NCI-H510A (cell line): ENCODE measurements at places on chromosomes 4 and X.

- DNase-seq: no peak
Measured at GRCh38 chr4:154642373-154643009, 30.0 kb upstream of the FGG start.

DNA sequence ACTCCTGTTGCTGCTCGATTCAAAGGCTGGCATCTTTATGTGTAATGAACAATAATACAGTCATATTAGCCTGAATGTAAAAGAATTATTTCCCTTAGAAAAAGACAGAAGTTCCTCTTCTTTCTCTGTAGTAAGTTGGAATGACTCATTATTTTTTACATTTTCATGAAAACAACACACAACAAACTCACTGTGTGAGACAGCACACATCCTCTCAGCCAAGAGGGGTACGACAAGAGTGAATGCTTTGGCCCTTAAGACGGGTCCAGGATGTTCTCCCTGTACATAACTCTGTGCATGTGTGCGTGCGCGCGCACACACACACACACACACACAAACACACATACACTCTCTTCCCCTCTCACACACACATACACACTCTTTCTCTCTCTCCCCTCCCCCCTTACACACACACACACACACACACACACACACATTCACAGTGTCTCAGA lies 72.8 kb downstream of the MANBA start:
- DNase-seq: no peak

GRCh38 chr4:38509551-38509950 lies 154.4 kb upstream of the KLF3 start:
- no peak for DNase-seq

GRCh38 chrX:15820106-15821073 lies 30.1 kb downstream of the ZRSR2 start:
- DNase-seq: no peak

DNA sequence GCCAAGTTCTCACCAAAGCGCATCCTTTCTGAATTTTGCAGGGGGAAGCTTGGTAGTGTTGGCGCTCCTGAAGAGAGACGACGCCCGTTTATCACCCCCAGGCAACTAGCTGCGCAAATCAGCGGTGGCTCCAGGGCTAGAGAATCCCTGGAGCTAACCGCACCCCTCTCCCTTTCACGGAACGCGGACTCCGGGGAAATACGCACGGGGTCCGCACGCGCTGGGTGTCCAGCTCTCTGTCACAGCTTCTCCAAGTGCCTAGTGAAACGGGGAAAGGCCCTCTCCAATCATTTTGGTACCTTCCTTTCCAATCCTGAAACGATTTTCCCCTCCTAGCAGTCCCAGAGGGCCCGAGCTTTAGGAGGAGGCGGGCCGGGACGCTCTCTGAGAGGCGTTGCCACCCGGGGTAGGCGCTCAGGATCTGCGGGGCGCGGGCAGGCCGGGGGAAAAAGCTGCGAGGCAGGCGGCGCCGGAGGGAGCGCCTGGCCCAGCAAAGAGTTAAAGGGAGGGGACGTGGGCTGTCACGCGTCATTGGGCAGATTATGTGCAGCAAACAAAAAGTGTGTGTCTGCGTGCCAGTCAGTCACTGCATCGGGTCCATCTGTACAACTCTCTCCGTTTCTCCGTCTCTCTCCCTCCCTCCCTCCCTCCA lies at the start of gene PRDM8:
Gene PRDM8, plus strand, starts transcription at position 582 of the 652 bp plus-strand sequence. CDS start 2,578 bp downstream, outside the sequence.
- DNase-seq: no peak

DNA sequence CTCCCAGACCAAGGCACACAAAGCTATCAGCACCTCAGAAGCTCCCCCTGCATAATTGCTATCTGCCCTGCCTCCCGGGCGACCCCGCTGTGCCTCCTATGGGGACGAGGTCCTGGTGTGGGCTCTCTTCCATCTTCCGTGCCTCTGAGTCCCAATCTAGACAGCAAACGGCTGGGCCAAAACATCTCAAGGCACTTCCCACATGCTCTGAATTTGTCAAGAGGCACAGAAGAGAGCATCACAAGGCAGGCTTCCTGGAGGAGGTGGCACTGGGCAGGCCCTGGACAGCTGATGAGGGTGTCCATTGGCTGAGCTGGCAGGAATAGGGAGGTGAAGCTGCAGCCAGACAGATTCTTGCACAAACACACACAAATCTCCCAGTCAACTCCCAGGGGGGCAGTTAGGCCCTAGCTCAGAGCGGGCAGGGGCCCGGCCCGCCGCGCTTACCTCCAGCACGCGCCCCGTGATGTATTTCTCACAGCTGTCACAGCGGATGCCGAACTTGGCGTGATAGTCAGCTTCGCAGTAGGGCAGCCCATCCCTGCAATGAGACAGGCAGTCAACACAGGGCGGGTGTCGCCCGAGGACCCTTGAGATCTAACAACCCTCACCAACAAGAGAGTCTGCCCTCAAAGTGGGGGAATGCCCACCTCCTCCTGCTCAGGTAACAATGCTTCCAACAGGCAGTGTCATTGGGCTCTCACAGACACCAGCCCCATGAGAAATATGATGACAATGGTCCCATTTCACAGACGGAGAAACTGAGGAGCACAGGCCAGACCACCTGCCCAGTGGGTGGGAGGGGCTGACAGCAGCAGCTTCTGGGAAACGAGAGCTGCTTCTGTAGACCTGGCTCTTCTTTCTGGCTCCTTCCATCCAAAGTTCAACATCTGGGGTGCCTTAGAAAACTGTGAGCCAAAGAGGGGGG lies 81.2 kb downstream of the ABLIM2 start:
- no peak for DNase-seq

DNA sequence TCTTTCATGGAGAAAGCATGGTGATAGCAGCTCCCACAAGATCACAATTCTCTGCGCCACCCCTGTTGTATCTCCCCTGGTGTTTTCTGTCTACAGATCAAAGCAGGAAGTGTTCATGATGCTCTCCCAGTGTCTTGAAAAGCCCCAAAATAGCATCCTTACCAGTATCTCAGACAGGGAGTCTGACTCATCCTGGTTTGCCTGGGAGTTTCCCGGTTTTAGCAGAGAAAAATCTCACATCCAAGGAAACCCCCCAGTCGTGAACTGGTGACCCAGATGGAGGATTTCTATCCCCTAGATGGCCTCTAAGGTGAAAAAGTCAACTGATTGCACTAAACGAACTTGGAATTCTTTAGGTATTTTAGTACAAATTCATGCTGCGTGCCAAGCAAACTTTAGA lies 64.3 kb upstream of the NR0B1 start:
- no peak for DNase-seq

- no peak for DNase-seq
Measured at GRCh38 chrX:65990702-65991101, 49.2 kb downstream of the VSIG4 start.

DNA sequence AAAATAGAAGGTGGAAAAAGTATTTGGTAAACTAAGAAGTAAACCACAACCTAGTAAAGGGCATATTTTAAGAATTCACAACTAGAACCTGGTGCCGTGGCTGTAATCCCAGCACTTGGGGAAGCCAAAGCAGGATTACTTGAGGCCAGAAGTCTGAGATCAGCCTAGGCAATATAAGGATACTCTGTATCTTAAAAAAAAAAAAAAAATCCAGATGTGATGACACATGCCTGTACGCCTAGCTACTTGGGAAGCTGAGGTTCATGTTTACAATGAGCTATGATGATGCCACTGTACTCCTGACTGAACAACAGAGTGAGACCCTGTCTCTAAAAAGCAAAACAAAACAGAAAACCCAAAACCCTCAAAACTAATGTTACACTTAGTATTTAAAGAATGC lies 294.9 kb upstream of the ZCCHC13 start:
- DNase-seq: no peak

- no peak for DNase-seq
Measured at GRCh38 chrX:48102874-48103374, 27.5 kb upstream of the SPACA5B start.
